HT-29 (cell line): ENCODE measurements at places on chromosomes 16 and 17. TPM values are rescaled to one million over a fixed set of nuclear protein-coding genes. Genes with fewer than 3 reads are reported as not detected.

GRCh38 chr16:89495121-89495520, 4.8 kb upstream of the ANKRD11 start:
- no peak for DNase-seq

DNA sequence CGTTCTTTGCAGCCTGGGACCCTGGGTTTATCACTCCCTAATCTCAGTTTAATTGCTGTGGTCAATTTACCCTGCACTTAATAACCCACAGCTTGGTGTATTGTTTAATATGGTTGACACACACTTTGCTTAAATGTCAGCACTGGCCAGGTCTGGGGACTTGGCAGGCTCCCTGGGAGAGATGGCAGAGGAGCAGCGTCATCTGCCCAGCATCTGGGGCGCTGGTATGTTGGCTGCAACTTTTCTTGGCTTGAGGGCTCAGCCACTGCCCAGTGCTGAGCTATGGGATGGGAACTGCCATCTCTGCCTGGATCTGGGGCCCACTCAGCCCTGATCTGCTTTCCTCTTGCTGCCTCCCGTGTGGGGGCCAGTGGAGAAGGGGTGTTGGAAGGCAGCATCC, 115.7 kb upstream of the IRX3 start:
- DNase-seq: no peak

DNA sequence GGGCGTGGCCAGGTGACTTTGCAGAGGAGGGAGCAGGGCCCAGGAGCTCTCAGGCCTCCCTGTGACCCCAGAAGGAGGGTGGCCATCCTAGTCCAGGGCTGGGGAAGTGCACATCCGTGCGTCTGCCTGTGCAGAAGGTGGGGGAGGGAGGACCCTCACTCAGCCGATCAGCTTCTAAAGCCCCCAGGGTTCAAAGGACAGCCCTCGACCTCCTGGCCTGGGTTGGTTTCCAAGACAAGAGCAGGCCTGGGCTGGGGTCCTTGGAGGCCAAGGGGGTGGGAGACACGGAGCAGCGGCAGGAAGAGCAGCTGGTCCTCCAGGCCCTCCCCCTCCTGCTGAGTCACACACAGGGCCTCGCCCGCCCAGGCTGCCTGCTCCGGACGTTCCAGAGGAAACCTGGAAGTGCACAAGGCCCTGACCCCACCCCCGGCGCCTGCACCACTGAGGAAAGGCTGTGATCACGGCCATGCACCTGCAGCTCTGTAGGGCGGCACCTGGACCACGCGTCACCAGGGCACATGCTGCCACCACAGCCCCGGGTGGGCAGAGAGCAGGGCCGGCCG, 67.1 kb upstream of the ZNF469 start:
- DNase-seq: peak; percentile 31

- no peak for DNase-seq
Measured at GRCh38 chr16:87196231-87196630, 121.0 kb downstream of the C16orf95 start.

CEP112 gene
- total RNA-seq: 1.3 TPM in 2 replicates
